ENCODE measurements at places on chromosomes 11 and 22.

DNA sequence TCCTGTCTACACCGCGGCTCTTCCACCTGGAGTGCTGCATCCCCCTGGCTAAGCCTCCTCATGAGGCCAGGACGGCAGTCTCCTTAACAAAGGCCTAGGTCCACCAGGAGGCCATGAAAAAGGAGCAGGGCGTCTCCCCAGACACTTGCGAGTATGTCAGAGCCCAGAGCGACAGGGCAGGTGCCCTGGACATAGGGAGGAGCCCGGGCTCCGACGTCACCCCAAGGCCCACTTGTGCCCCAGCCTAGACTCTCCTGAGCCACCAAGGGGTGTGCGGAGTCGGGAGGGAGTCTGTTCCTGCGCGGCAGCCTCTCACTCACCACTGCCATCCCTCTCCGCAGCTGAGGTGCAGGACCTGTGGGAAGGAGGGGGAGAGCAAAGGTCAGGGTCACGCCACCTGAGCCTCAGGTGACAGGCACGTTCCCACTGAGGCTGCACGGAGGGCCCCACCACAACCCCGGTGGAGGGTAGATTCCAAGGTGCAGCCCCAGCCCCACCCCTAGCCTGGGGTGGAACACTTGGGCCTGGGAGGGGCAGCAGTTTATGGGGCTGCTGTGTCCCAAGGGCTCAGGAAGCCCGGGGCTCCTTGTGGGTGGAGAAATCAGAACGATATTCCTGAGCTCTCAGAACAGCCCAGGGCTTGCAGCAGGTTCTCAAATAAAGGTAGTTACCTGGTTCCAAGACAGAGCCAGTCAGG, 10.6 kb downstream of the PRODH start:
- DNase-seq = no peak

- no peak for DNase-seq
These were observed 35.9 kb downstream of the RPL3 start for GRCh38 chr22:39283322-39284141.

GRCh38 chr11:36400766-36401455, 104.8 kb downstream of the PRR5L start:
- DNase-seq = no peak

GRCh38 chr11:60711276-60711675, 11.9 kb downstream of the MS4A8 start:
- no peak for DNase-seq

DNA sequence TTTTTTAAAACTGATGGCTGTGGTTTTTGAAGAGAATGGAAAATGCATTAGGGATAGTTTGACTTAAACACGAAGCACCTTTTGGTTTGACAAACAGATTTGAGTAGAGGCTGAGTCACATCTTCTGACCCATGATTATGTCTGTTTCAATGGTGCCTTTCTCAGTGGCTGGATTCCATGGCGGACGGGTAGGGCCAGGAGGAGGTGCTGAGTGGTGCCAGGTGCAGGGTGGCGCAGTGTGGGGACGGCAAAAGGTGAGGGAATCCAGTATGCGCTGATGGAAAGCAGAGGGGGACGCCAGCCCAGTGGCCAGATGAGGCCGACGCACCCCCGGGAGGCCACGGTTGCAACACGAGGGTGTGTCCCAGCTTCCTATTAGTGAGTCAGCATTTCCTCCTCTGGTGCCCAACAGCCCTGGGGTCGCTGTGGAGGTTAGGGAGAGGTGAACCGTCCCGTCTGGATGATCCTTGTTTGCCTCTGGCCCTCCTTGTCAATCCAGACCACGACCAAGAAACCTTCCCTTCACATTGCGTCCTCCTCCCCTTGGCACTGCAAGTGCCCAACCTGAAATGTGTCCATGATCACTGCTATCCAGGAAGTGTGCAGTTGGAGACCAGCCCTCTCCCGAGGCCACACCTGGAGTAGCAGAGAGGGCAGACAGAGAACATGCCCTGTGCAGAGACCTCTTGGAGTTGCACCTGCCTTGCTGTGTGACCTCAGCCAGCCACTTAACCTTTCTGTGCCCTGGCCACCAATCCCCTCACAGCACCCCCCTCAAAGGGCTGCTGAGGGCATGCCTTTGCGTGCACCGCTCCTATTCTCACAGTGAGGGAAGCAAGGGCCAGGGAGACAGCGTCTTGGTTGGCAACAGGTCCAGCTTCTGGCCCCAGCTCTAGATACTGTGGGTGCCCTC, 32.5 kb upstream of the ATXN10 start:
- peak; percentile 53 for DNase-seq

- no peak for DNase-seq
These were observed 51.5 kb upstream of the PHOX2A start for GRCh38 chr11:72295471-72295870.

- no peak for DNase-seq
These were observed 21.3 kb upstream of the ELFN2 start for GRCh38 chr22:37448516-37449127.

GRCh38 chr22:38793721-38794466, at the start of gene DNAL4:
DNAL4 (minus strand) TSS chr22:38794143; CDS start chr22:38782731, 11,412 bp downstream.
- DNase-seq = peak; percentile 97

DNA sequence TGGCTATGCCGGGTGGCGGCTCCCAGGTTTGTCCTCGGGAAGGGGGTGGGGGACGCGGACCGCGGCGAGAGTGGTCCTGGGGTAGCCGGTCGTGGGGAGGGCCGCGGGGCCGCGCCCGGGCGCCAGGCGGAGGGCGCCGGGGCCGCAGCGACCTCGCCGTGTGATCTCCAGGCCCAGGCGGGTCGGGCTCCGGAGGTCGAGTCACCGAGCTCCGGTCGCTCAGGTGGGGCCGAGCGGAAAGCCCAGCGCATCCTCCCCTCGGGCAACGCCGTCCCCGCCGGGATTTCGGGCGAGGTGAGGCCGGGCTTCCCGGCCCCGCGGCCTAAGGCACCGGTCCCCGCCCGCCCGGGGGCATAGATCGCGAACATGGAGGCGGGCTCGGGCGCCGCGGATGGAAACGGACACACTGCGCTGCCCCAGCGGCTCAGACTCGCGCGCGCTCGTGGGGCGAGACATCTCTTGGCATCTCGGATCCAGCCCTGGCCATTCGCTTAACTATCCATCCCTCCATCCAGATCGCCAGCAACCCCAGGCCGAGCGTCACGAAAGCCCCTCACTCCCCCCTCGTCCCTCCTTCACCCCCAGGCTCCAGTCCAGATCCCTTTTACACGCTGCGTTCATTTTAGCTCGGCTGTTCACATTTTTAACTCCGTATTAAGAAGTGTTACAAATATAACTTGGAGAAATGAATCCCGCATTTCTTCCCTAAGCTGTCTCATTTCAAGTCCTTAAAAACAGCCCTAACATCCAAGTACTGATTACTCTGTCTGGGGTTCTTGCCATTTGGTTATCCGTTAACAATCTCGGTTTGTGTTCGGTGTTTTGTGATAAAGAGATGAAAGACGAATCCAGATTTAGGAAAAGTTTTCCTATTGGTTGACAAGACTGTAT, 460 bp downstream of the ZC3H12C start:
- no peak for DNase-seq

GRCh38 chr11:105152560-105152959, 13.0 kb upstream of the CARD18 start:
- DNase-seq = no peak

GRCh38 chr11:44814881-44815592, 88.3 kb downstream of the TSPAN18 start:
- DNase-seq = no peak

DNA sequence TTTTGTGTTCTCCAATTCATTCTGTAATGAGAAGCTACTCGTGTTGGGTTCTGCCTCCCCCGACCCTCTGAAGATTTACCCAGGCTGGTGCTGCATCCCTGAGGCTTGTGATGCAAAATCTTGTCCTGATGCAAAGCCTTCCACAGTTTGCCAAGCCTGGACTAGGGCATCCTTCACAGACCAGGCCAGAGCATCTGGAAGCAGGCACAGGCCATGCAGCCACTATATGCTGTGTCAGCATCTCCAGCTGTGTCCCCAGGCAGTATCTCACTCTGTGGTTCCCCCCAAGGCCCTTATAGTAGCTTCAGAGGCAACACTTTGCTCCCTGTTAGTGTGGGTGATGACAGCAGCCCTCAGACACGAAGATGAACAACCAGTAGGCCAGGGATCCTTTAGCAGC, 77.3 kb upstream of the RCN1 start:
- no peak for DNase-seq

- DNase-seq = no peak
These were observed 5.2 kb downstream of the ARRB1 start for GRCh38 chr11:75346296-75346695.

- DNase-seq = no peak
These were observed 55.1 kb downstream of the CYTH4 start for GRCh38 chr22:37337204-37337943.

DNA sequence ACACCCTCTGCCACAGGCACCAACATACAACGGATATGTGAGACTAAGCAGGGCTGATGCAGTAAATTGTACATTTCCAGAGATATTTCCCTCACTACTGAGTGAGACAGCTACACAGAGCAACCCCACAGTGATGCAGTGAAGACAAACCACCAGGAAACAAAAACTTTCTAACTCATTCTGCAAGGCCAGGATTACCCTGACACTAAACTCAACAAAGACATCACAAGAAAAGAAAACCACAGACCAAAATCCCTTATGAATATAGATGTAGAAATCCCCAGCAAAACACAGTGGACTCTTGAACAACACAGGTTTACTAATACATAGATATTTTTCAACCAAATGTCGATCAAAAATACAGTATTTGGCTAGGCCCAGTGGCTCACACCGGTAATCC, 1.5 kb upstream of the SLC7A4 start:
- DNase-seq = peak; percentile 10

DNA sequence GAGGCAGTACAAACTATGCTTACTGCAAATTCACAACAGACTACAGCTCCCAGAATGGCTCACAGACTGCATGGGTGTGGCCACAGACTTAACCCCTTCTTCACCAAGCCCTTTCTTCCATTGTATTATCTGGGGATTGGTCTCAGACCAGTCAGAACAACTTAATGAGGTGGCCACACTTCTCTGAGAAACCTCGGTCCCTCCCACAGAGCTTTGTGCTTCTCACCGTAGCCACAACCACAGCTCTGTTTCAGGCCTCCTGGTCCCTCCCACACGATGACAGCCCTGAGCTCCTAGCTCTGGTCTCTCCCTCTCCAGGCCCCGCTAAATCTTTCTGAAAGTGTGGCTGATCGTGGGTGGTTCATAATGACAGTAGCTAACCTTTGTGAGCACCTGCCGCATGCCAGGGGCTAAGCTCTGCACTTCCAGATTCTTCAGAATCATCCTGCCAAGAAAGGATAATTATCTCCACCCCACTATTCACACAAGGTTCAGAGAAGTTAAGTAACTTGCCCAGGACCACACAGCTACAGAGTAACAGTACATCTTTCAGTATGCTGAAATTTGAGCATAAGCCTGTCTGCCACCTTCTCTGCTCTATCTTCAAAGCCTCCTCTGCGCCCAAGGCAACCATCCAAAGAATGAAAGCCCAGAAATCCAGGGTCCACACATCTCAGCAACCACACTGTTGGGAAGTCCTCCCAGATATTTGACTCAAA, 5.4 kb downstream of the PDE2A start:
- DNase-seq = peak; percentile 82

DNA sequence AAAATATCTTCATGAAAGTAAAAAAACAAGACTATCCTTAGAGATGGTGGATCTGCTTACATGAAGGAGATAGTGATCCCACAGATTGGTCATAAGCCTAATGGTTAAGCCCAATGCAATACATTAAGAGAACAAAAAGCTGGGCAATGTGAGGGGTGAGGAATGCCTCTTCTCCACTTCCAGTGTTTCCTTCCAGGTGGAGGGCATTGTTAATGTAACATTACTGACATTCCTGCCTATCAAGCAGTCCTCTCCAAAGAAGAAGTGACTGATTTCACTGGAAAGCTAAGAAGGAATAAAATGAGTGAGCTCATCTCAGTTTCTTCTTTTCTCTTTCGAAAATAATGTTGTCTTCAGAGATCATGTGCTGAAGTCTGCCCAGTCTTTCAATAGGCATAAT, 207.8 kb downstream of the RAB38 start:
- no peak for DNase-seq

GRCh38 chr22:46739094-46739870, 1.2 kb upstream of the CERK start:
- peak; percentile 73 for DNase-seq

DNA sequence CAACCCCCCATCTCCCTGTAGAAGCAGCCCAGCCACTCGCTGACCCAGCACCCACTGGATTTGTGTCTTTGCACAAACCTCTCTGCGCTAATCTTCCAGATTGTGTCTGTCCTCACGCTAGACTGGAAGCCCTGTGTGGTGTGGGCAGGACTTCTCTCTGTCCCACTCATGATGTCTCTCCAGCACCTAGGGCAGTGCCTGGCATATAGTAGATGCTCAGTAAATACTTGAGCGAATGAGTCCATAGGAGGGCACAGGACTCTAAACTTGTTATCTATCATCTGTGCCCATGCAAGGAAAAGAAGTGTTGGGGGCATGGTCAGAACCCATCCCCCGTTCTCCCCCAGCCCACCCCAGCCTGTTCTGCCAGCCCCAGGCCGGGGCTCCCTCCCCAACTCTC, 22.9 kb downstream of the RPL3 start:
- no peak for DNase-seq

DNA sequence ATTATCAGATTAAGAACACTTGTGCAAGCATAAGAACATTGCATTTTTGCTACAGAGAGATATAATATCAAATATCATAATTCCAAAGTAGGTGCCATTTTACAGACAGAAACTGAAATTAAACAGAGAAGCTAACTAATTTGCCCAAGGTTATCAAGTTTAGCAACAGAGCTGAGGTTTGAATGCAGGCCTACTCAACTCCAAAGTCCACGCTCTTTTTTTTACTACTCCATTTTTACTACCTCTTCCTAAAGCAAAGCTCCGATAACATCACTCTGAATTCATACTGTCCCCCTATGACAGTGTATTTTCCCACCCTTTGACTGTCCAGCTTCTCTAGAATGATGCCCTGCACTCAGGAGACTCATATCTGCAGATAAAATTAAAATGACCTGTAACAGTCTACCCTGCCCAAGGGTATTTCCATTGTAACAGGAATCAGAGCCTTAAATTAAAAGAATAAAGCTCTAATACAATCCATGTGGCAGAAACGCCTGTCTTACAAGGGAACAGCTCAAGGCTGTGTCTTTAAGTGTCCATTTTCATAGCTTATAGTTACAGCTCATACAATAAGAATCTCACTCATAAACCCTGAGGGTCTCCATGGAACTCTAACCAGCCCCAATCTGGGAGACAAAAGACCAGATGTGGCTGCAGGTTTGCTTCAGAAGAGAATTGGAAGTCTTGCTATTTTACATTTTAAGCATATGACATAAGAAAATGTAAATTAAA, 36.8 kb downstream of the ALG9 start:
- DNase-seq = no peak
